Activated T-cell treated with anti-CD3 and anti-CD28 coated beads, Interleukin-2, amount 50 U/mL, for 24 hours (primary cell): ENCODE measurements at places on chromosomes 12 and 14.

- H3K27ac ChIP-seq = no peak overlapping the region
- H3K36me3 ChIP-seq = no peaks in the 10 kb centered on the region
- H3K4me1 ChIP-seq = peaks cover 6% of the 10 kb centered on the region
- DNase-seq = no peak
These were observed 143.2 kb upstream of the EEA1 start for GRCh38 chr12:93072340-93072739.

GRCh38 chr14:68780358-68781160, 12.3 kb downstream of the ZFP36L1 start:
- peaks cover 84% of the 10 kb centered on the region for H3K4me1 ChIP-seq
- H3K36me3 ChIP-seq = no peaks in the 10 kb centered on the region
- H3K27me3 ChIP-seq = no peaks in the 10 kb centered on the region

DNA sequence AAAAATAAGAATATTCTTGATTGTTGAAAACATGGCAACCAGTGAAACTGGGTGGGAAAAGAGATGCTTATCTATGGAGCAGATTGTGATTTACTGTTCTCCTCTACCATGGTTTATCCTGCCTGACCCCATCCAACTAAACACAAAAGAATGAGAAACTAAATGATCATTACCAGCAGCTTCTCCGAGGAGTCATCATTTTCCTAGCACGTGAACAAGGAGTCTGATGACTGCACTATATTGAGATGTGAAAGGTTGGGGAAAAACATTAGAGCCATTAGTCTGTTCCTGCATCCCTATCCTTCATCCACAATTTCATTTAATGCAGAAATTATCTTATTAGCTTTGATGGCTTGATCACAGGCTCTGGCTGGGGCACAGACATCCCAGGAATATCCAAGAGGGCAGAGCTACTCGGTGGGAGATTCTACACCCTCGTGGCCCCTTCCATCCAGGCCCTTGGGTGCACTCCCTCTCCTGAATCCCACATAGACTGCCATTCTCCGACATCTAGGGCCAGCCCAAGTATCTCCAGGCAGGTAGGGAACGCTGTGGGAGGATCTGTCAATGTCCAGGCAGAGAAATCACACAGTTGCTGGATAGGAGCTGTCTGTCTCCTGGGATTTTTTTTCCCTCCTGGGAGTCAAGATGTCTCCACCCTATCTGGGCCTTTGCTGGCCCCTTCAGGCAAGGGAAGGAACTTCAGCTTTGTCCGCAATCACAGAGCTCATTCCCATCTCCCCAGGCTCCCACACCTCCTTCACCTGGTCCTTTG, 43.3 kb upstream of the DHRS4 start:
- no peak overlapping the region for H3K4me3 ChIP-seq
- no peak overlapping the region for H3K27ac ChIP-seq
- peak; percentile 36 for DNase-seq

DNA sequence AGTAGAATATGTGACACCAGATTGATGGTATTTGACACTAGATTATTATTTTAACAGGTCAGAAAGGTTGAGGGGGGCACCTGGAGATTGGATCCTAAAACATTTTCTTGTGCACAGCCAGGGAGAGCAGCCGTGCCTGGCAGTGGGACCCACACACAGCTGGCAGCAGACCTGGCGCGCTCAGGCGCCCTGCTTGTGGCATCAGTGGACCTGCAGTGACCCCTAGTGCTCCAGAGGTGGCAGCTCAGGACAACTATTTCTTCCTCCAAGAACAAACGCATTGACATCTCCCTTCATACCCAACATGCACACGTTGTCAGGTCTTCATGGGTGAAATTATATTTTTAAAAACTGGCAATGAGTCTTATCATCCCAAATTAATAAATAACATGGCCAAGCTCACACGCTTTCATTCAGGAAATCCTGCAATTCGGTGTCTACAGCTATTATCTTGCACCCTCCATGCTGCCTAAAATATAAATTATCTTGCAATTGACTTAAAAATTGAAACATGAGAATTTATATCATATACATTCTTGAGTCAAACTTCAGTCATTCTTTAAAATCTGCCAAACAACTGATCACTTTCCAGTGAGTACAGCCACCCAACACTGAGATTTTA, 7.7 kb upstream of the TMEM132D start:
- no peak overlapping the region for H3K27ac ChIP-seq
- H3K27me3 ChIP-seq = peaks cover 3% of the 10 kb centered on the region
- H3K4me3 ChIP-seq = no peak overlapping the region
- no peaks in the 10 kb centered on the region for H3K36me3 ChIP-seq

GRCh38 chr12:55044135-55044534, 24.4 kb downstream of the NEUROD4 start:
- no peaks in the 10 kb centered on the region for H3K27me3 ChIP-seq
- H3K4me3 ChIP-seq = no peak overlapping the region
- peaks cover 1% of the 10 kb centered on the region for H3K4me1 ChIP-seq
- no peak for DNase-seq
- H3K36me3 ChIP-seq = no peaks in the 10 kb centered on the region

GRCh38 chr12:3307389-3307788, 183.6 kb upstream of the PRMT8 start:
- DNase-seq = no peak
- peaks cover 3% of the 10 kb centered on the region for H3K27me3 ChIP-seq
- no peaks in the 10 kb centered on the region for H3K36me3 ChIP-seq

DNA sequence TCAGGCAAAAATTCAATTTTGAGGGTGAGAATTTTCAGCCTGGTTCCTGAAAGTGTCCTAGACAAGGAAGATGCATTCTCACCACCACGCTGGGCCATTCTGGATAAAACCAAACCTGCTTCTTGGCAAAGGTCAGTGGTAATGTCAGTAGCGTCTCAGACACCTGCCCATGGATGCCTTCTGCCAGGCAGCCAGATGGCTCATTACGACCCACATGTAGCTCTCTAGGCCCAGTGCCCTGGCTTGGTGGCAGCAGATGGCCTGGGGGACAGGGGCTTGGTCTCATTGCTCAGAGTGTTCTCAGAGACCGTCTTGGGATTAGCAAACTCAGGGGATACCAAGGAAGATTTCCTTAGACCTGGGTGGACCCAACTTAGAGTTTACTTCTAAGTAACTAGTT, 105.1 kb downstream of the ARF6 start:
- DNase-seq = no peak
- H3K27me3 ChIP-seq = no peaks in the 10 kb centered on the region
- H3K4me1 ChIP-seq = peaks cover 75% of the 10 kb centered on the region
- H3K36me3 ChIP-seq = peaks cover 6% of the 10 kb centered on the region

GRCh38 chr12:101238800-101239329, 28.8 kb upstream of the SLC5A8 start:
- H3K27me3 ChIP-seq = peaks cover 16% of the 10 kb centered on the region
- H3K27ac ChIP-seq = no peak overlapping the region
- H3K4me3 ChIP-seq = no peak overlapping the region
- no peaks in the 10 kb centered on the region for H3K36me3 ChIP-seq
- no peaks in the 10 kb centered on the region for H3K4me1 ChIP-seq
- no peak for DNase-seq

DNA sequence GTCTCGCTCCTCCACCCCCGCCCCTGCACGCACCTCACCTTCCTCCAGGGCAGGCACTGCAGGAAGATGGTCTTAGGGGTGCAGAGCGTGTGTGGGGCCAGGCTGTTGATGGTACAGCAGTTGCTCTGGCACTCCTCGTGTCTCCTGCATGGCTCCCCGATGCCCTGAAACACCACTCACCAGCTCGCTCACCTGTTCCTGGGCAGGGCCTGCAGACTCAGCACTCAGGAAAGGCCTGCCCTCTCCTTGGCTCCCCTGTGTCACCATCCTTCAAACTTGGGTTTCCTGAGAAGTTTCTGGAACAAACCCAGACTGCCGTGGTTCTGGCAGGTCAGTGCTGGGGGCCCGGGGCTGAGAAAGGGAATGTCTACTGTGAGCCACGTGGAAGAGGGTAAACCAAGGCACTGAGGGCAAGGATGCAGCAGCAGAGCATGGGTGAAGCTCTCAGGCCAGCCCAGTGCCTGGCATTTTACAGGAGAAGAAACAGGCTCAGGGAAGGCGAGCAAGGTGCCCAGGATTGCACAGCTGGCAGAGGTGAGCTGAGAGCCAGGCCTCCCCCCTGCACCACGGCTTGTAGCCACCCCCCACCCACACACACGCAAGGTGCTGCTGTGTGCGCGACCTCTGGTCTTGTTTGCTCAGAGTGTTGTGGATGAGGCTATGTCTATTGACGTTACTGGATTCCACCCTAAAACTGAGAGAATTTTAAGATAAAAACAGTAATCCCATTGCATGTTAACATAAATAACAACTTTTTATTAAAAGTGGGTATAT, 5.5 kb downstream of the LRCOL1 start:
- no peak for DNase-seq
- peaks cover 80% of the 10 kb centered on the region for H3K27me3 ChIP-seq
- H3K4me3 ChIP-seq = no peak overlapping the region
- H3K4me1 ChIP-seq = peaks cover 18% of the 10 kb centered on the region

DNA sequence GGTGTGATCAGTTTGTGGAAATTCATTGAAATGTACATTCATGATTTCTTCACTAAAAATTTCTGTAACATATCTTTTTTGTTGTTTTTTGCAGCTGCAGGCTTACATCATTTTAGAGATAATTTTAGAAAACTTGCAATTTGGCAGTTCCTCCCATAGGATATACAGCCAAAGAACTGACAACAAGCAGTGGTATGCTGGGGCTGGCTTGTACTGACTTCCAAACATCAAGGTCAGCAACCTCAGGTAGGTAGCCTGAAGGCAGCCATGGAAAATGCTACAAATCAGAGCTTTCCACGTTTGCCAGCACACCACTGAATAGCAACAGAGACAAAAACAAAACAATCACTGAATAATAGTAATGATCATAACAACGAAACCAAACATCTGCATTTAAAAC, 21.2 kb downstream of the TRIM9 start:
- H3K36me3 ChIP-seq = no peaks in the 10 kb centered on the region
- H3K4me1 ChIP-seq = no peaks in the 10 kb centered on the region
- H3K27me3 ChIP-seq = peaks cover 6% of the 10 kb centered on the region
- H3K27ac ChIP-seq = no peak overlapping the region
- no peak for DNase-seq

DNA sequence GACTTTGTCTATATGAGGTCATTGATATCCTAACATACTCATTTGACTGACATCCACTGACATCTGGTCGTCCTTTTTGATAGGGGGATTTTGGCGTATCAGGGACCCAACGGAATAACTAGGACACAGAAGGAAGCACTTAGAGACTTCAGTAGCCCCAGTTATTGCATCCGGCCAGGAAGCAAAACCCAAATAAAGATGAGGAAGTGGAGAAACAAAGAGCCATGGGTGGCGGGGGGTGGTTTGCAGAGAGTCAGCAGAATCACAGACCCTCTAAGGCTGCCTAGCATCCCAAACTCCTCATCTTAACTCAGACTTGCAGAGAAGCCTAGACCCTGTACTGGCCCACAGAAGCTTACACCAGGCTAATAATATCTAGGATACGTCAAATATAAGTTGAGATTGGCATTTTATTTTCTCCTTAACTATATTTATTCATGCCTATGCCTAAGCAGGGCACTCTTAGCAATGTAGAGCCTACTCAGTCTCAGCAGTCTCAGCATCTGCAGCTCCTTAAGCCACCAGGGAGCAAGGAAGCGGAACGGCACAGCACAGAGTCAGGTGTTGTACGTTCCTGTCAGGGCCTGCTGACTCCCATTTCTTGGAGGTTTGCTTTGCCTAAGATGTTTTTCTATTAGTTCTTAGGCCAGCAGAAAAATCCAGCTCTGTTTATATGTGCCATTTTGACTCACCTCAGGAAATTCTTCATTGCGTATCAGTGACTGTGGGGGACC, 45.1 kb downstream of the KCNA1 start:
- no peak overlapping the region for H3K27ac ChIP-seq
- DNase-seq = no peak
- H3K36me3 ChIP-seq = no peaks in the 10 kb centered on the region

- H3K27ac ChIP-seq = no peak overlapping the region
- DNase-seq = no peak
- H3K4me1 ChIP-seq = peaks cover 10% of the 10 kb centered on the region
- H3K4me3 ChIP-seq = no peak overlapping the region
- H3K36me3 ChIP-seq = peaks cover 12% of the 10 kb centered on the region
These were observed 112.8 kb upstream of the RESF1 start for GRCh38 chr12:31846405-31846804.

GRCh38 chr12:109428037-109428629, 49.0 kb downstream of the KCTD10 start:
- no peak overlapping the region for H3K27ac ChIP-seq
- peaks cover 2% of the 10 kb centered on the region for H3K4me1 ChIP-seq
- H3K4me3 ChIP-seq = no peak overlapping the region
- peak; percentile 82 for DNase-seq

DNA sequence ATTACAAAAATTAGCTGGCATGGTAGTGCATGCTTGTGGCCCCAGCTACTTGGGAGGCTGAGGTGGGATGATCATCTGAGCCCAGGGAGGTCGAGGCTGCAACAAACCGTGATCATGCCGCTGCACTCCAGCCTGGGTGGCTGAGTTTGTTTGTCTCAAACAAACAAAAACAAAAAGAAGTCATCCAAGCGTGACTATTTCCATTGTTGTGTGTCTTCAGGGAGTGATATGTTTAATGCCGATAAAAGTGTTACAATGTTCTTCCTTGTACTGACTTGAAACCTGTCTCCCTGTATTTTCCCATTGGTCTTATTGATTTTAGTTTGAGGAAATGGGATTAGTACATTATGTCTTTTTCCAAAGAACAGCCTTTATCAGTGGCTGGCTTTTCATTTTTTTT, 75.6 kb upstream of the USP44 start:
- H3K4me1 ChIP-seq = no peaks in the 10 kb centered on the region
- H3K27me3 ChIP-seq = peaks cover 4% of the 10 kb centered on the region
- DNase-seq = no peak
- H3K4me3 ChIP-seq = no peak overlapping the region
- H3K27ac ChIP-seq = no peak overlapping the region

DNA sequence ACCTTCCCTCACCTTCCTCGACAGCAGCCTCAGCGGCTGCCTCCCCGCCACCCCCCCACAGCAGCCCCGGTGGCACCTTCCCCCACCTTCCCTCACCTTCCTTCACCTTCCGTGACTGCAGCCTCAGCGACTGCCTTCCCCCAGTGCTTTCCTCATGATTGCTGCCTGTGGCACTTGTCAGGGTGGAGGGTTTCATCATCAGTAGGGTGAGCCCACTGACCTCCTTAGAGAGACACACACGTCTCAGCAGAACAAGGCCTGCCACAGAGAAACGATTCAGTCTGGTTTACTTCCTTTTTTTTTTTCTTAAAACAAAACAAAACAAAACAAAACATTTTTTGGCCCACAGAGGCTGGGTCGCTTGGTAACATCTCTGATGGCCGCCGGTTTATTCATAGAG, 75.0 kb downstream of the EP400 start:
- no peak overlapping the region for H3K4me3 ChIP-seq
- no peaks in the 10 kb centered on the region for H3K4me1 ChIP-seq
- H3K27ac ChIP-seq = no peak overlapping the region
- peaks cover 93% of the 10 kb centered on the region for H3K36me3 ChIP-seq
- no peaks in the 10 kb centered on the region for H3K27me3 ChIP-seq

- H3K36me3 ChIP-seq = no peaks in the 10 kb centered on the region
- no peak overlapping the region for H3K27ac ChIP-seq
- DNase-seq = no peak
- no peaks in the 10 kb centered on the region for H3K27me3 ChIP-seq
- no peaks in the 10 kb centered on the region for H3K4me1 ChIP-seq
These were observed 280.0 kb downstream of the LRIG3 start for GRCh38 chr12:58640314-58640713.

- H3K27me3 ChIP-seq = peaks cover 11% of the 10 kb centered on the region
- peaks cover 3% of the 10 kb centered on the region for H3K36me3 ChIP-seq
- H3K4me3 ChIP-seq = no peak overlapping the region
- no peak for DNase-seq
These were observed 2.8 kb upstream of the CYP46A1 start for GRCh38 chr14:99681101-99681831.

GRCh38 chr12:107761502-107761904, 566 bp upstream of the PRDM4 start:
- peaks cover 31% of the 10 kb centered on the region for H3K4me1 ChIP-seq
- peak overlapping the region; percentile 91 for H3K4me3 ChIP-seq
- H3K27ac ChIP-seq = peak overlapping the region; percentile 71
- peaks cover 37% of the 10 kb centered on the region for H3K36me3 ChIP-seq
